ENCODE measurements at places on chromosomes 3 and 15.

DNA sequence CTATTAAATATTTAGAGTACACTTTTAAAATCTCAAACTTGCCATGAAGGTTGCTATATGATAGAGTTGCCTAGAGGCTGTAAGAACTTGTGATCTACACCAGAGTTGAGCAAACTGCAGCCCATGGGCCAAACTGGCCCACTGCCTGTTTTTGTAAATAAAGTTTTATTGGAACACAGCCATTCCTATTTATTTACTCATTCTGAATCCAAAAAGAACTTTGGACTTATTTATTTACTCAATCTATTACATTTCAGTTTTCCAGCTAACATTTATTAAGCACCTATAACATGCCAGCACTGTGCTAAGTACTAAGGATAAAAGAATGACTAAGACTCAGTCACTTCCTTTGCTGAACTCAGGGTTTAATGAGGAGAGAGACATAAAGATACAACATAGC is 403.6 kb downstream of the ERC2 start:
- no peak for DNase-seq

DNA sequence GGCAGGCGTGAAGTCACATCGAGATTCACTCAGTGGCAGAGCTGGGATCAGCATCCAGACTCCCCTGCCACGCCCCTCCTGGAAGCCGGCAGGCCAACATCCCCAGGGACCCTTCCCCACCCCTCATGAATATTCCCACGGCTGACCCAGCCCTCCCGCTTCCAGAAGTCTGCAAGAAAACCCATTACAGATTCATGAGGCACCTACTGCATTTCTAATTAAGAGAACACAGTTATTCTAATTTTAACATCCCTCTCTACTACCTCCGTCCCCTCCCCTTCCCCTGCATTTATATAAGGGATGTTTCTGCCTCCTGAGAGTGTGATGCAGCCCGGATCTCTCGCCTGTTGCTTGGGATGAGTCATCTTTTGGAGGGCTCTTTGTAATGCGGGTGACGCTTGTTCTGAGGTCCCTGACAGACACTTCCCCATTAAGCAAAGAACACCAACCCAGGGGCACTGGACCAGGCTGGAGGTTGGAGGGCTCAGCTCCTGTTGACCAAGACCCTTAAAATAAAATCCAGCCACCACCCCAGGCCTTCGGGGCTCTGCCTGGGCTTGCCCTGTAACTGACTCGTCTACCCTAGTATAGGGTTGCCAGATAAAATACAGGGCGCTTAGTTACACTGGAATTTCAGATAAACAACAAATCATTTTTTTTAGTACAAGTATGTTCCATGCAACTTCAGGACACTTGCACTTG is 118.7 kb downstream of the NUP210 start:
- peak; percentile 21 for DNase-seq

DNA sequence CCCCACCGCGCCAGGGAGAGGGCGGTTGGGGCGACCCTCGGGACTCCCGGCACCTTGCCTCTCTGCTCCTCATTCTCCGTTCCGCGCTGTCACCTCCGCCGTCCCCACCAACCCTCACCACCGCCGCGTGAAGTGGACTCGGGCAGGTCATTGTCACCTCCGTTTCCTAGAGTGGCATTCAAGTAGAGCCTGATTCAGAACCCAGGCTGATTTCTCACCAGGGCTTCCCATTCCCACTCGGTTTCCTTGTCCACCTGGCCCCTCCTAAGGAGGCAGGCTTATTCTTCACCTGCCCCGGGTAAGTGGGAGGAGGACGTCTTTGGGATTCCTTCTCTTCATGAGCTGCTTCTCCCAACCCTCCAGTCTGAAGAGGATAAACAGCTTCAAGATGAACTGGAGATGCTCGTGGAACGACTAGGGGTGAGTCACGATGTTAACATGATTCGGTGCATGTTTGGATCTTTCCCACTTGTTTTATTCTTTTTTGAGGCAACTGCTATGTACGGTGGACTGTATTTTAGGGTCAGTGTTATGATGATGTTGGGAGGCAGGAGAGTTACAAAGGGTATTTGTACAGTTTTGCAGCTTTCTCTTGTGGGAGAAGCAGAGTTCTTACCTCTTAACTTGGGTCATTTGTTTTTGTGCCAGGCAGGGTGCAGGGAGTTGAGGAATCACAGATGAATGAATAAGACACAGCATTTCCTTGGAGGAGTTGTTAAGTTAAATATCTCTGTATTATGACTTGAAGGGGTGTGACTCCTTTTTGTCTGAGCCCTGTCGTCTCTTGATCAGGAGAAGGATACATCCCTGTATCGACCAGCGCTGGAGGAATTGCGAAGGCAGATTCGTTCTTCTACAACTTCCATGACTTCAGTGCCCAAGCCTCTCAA is 692 bp downstream of the PSMD2 start:
- no peak for DNase-seq

DNA sequence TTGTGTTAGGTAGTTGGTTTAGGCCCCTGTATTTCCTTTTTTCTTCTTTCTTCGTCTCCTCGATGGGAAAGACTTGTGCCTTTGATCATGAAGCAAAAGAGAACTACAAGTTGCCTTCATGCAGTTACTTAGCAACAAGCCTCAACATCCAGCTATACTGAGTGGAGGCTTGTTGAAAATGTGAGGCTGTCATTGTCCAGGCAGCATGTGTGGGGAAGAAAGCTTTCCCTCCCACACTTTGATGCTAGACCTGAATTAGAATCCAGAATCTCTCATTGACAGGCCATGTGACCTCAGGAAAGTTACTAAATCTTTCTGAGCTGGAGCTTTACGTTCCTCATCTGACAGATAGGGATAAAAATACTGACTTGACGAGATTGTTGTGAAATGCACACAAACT is 23.7 kb downstream of the IFT122 start:
- DNase-seq, result no peak

DNA sequence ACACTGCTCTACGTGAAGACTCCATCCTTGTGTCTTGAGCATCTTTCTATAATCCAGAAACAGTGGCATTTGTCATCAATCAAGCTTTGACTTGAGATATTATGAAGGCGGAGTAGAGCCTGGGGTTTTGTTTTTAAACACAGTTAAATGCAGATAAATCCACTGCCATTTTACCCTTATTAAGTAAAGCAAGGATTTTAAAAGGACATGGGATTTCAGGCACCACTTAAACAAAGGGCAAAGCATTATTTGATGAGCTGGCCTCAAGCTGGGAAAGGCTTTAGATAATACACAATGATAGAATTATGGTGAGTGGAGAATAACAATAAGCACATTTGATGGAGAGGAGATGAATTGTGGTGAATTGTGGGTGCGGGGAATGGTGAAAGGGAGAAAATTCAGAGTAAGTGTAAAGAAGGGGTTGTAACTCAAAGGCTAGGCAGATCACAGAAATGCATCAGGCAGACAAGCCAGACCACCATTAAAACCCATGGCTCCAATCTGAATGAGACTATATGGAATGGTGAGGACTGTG is 54.9 kb upstream of the GLCE start:
- DNase-seq, result no peak

DNA sequence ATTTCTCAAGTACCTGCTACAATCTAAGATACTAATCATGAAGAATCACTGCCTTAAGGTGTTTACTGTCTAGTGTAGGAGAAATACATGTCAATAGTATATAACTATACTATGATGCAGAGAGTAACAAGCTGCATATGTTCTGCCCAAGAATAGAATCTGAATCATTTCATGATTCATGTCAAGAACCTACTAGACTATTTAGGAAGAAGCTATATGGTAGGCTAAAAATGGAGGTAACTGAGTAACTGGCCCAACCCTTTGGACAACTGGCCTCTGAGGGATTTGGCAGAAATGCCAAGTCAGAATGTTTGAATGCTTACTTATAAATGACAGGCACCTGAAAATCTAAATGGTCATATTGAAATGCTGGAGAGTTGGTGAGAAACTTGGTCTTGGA is 59.9 kb upstream of the DGKG start:
- DNase-seq, result no peak

DNA sequence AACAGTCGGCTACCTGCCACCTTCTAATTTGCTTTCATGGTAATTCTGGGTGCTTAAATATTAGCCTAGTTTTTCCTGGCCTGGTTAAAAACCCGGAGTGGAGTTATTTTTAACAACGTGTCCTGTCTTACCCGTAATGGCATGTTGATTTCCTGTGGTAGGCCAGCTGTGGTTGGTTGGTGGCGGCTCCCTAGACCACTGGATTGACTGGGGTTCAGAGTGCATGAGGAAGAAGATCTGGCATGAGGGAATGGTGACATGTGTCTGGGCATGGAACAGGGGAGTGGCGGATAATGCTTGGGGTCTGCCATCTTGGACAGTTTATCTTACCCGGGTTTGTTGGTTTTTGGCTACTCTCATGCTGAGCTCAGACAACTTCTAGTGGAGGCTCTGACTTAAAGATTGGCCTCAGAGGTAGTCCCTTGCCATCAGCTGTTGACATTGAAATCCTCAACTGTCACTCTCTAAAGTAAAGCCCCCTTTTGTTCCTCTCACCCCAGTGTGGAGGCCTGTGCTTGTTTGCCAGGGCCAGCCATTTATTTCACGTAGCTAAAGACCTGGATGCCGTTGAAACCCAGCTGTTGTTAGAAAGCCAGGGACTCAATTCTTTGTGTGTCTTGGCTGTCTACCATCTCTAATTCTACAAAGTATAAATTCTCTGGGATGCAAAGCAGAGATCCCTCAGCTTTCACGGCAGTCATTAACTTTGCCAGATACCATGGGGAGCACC is 81.6 kb downstream of the DNASE1L3 start:
- no peak for DNase-seq
